GM23248 (cell line): ENCODE measurements at places on chromosomes 5 and 9. TPM values are rescaled to one million over a fixed set of nuclear protein-coding genes. Genes with fewer than 3 reads are reported as not detected.

Gene OLFM1
- 31.4 TPM in 2 replicates for polyA plus RNA-seq

Gene TAF11L10
- polyA plus RNA-seq = not detected in 2 replicates

Gene ANKRD34B
- polyA plus RNA-seq = not detected in 2 replicates

Gene FGD3
- polyA plus RNA-seq = not detected in 2 replicates

Gene STOML2
- polyA plus RNA-seq = 120 and 129 TPM in 2 replicates

Gene NUDCD2
- 57.8 and 59.0 TPM in 2 replicates for polyA plus RNA-seq

Gene MUSK
- polyA plus RNA-seq = not detected in 2 replicates

Gene TPPP
- not detected in 2 replicates for polyA plus RNA-seq

Gene TLX3
- polyA plus RNA-seq = not detected in 2 replicates

Gene ADCY2
- polyA plus RNA-seq = 0.11 TPM in 1 of 2 replicates, not detected in the other

Gene FRMD3
- polyA plus RNA-seq = 0.28 and 0.66 TPM in 2 replicates

Gene PCSK1
- polyA plus RNA-seq = 1.2 and 1.6 TPM in 2 replicates

Gene KIF20A
- polyA plus RNA-seq = 26.0 and 28.2 TPM in 2 replicates

Gene IFNE
- 0.80 and 1.3 TPM in 2 replicates for polyA plus RNA-seq

Gene NTNG2
- 0.11 and 0.13 TPM in 2 replicates for polyA plus RNA-seq

Gene MYMK
- not detected in 2 replicates for polyA plus RNA-seq

Gene GAS1
- 8.1 and 10.7 TPM in 2 replicates for polyA plus RNA-seq

Gene CPEB4
- 4.4 and 6.2 TPM in 2 replicates for polyA plus RNA-seq

Gene CCL21
- polyA plus RNA-seq = not detected in 2 replicates

Gene IL3
- polyA plus RNA-seq = not detected in 2 replicates

Gene EXOC3
- 40.9 and 43.0 TPM in 2 replicates for polyA plus RNA-seq

Gene IFNK
- polyA plus RNA-seq = not detected in 2 replicates

Gene MYO10
- 42.2 and 47.0 TPM in 2 replicates for polyA plus RNA-seq

Gene RNF208
- polyA plus RNA-seq = 0.29 and 0.34 TPM in 2 replicates

Gene IFNA2
- not detected in 2 replicates for polyA plus RNA-seq
